ENCODE measurements at places on chromosomes 1 and 21. TPM values are rescaled to one million over a fixed set of nuclear protein-coding genes. Genes with fewer than 3 reads are reported as not detected.

- DNase-seq = no peak
Measured at GRCh38 chr1:6745073-6745472, 40.2 kb upstream of the CAMTA1 start.

Gene LYPD8
- not detected for polyA plus RNA-seq

Gene RHBDL2
- 0.53 TPM for polyA plus RNA-seq

Gene SELENBP1
- 30.4 TPM for polyA plus RNA-seq

Gene A3GALT2
- not detected for polyA plus RNA-seq

Data from forelimb muscle (tissue), 1 donor.